ENCODE measurements at places on chromosomes 3 and 15.

DNA sequence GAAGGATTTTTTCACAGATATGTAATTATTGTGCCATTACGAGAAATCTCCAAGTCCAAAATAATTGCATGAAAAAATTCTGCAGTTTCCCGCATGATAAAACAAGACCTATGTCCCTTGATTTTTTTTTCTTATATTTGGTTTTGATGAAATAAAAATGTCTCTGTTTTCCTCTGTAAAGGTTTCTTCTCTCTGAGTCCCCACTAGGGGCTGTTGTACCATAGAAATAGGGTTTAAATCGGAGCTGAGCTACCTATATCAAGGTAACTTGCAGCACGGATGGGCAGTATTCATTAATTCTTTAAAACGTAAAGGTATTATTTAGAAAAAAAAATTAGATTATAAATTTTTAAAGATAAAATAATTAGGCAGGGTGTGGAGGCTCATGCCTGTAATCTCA lies 66.6 kb upstream of the IGF1R start:
- no peak for DNase-seq

DNA sequence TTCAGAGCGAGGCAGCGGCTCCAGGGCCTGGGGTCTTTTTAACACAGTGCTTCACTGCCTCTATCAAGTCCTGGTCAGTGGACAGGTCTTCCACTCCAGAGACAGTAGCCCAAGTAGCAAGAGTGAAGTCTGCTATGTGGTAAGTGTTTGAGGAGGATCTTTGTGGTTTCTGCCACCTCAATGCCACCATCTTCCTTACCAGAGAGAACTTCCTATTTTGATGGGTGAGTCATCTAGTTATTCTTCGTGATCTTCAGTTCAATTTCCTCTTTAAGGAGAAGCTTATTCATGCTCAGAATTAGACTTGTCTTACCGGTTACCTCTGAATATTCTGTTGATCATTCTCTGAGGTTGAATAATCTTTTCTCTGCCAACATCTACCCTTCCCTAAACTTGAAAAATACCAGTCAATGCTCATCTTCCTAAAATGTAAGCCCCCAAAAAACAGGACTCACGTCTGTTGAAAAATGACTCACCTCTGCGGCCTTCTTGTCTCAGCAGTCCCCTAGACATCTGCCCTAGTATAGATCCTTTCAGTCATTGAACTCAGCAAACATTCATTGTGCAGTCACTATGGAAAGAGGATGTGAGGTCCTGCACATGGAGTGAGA lies 32.2 kb upstream of the BCL6 start:
- no peak for DNase-seq

GRCh38 chr15:58669108-58669507 lies 80.4 kb downstream of the ADAM10 start:
- no peak for DNase-seq

- DNase-seq, result no peak
Observed at GRCh38 chr3:53140847-53141845, 10.9 kb upstream of the RFT1 start.

DNA sequence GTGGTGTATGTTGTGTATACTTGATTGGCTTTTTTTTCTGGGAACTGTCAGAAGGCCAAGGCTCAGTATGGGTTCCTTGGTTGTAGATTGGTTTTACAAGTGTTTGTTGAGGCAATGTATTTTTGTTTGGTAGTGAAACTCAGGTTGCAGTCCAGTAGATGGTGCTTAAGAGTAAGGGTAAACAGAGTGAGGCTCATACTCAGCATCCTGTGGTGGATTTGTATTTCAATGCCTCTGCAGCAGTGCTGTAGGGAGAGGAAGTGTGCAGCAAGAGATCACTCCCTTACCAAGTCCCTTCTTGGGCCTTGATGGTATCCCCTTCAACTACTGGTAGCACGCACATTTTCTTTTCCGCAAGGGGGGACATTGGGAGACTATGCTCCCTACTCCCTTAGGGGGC lies 428.5 kb upstream of the CNTN3 start:
- DNase-seq, result no peak

DNA sequence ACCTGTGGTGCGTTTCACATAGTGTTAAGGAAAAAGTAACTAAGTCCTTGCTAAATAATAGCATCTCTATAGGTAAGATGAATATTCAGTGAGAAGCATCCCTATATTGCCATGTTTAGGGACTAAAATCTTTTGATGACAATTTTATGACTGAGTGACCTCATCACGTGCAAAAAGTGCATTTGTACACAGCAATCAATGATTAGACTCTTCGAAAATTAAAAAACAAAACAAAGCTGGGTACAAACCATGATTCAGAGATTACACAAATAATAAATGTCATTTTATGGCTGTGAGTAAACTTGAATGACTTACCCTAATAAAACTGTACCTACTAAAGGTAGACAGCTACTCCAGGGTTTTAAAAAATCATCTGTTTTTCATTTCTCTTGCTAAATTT lies 505.3 kb downstream of the FOXP1 start:
- no peak for DNase-seq

DNA sequence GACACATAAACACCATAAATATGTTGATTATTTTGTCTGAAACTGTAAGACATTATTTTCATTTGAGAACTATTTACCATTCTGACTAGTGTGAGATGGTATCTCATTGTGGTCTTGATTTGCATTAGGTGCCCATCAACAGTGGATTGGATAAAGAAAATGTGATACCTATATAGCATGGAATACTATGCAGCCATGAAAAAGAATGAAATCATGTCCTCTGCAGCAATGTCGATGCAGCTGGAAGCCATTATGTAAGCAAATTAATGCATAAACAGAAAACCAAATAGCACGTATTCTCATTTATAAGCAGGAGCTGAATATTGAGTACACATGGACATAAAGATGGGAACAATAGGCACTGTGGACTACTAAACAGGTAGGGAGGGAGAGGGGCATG lies 258.7 kb upstream of the TPRG1 start:
- no peak for DNase-seq

DNA sequence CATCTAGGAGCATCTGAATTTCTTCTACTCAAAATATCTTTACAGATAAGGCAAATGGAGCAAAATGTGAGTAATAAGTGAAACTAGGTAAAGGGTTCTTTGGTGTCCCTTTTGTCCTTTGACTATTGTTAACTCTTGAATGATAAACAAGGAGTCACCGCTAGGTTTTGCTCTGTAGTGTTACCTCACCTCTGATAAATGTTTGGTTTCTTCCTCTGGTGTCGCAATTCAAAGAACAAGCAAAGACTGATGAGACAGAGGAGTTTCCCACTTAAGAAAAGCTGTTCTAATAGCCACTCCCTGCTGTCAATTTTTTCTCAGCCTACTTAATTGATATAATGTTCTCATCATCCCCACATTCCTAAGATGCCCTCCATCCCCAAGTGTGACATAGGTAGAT lies 925.9 kb downstream of the IGSF11 start:
- no peak for DNase-seq

- DNase-seq, result no peak
Observed at GRCh38 chr3:45592405-45592804, 2.1 kb upstream of the LIMD1 start.

- no peak for DNase-seq
Observed at GRCh38 chr3:11560746-11561145, 83.0 kb downstream of the VGLL4 start.

GRCh38 chr15:30878515-30878914 lies 25.2 kb upstream of the FAN1 start:
- DNase-seq, result no peak

GRCh38 chr3:123158330-123158729 lies 43.4 kb upstream of the SEC22A start:
- DNase-seq, result no peak

DNA sequence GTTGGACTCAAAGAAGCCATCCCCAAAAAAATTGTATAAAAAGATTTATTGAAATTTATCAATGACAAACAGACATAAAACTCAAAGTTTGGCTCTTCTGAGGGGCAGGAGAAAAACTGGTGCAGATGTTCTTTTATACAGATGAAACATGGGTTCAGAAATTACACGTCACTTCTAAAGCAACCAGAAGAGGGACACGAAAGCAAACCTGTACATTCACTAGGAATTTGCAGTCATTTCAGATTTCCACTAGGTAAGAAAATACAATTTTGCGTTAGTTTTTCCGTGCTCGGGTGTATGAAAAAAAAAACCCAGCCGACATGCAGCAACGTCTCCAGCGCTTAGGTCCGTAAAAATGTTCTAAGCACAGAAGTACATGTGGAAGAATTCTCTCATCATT lies 41.8 kb downstream of the ANP32A start:
- no peak for DNase-seq

- no peak for DNase-seq
Observed at GRCh38 chr3:66053550-66054094, 14.9 kb upstream of the MAGI1 start.

- DNase-seq, result no peak
Observed at GRCh38 chr15:91152896-91153581, 53.0 kb downstream of the SV2B start.

DNA sequence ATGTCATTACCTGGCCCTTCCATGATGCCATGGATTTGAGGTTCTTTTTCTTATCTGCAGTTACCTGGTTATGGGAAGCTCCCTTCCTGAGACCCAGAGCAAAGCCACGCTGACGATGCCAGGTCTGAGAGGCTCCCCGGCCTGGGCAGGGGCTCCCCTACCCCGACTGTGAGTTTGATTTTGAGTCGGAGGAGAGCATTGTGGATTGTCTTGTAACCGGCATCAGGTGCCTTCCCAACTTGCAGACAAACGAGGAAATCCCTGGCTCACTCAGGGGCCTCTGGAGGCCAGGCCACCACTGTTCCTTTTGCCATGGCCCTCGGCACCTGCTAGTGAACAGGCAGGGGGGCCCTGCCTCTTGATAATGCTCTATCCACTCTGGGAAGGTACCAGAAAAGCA lies 151.4 kb downstream of the ATP10A start:
- DNase-seq, result no peak

GRCh38 chr3:56423661-56424099 lies 44.6 kb downstream of the ERC2 start:
- DNase-seq, result no peak

DNA sequence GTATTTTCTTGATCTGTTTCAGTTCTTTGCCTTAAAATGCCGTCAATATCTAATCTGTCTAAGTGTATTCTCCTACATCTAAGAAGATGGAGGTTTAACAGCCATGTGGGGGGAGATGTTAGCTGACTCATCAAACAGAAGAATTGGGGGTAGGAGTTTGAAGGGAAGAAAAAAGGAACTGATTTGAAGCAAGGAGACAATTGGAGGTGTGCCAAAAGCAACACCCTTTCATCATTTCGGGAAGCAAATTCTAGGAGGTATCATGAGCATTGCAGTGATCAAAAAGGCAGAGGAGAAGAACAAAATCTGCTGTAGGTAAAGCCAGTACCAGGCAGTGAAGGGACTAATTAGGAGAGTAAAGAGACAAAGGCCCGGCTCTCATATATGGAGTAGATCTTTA lies 337.3 kb upstream of the TBC1D5 start:
- no peak for DNase-seq

GRCh38 chr3:101340591-101340990 lies 20.2 kb upstream of the IMPG2 start:
- DNase-seq, result no peak

DNA sequence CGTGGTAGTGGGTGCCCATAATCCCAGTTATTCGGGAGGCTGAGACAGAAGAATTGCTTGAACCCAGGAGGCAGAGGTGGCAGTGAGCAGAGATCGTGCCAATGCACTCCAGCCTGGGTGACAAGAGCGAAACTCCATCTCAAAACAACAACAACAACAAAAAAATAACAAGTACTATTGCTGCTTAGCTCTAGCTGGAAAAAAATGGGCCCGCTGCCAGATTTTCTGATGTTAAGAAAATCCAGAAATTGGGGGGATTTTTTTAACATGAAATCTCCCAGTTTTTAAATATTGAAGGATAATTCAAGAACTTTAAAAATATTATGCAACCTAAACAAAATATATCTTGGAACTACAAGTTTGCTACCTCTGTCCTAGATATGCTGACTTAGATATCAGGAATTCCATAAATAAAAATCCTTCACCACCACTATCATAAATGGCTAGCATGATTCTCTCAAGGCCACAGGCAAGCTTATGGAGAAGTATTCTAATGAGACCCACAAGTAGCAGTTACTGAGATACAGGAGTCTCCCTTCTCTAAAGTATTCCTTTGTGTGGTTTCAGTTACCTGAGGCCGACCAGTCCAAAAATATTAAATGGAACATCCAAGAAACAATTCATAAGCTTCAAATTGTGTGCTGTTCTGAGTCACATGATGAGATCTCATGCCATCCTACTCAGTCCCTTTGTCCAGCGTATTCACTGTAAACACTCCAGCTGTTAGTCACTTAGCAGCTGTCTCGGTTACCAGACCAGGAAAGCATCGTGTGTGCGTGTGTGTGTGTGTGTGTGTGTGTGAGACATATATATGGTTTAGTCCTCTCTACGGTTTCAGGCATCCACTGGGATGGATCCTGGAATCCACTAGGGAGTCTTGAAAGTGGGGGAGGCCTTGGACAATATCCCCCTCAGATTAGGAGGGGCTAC lies 277.2 kb downstream of the TBL1XR1 start:
- no peak for DNase-seq

- DNase-seq, result no peak
Observed at GRCh38 chr3:33883951-33884561, 85.6 kb downstream of the PDCD6IP start.

All from neural crest cell (in vitro differentiated cells).